Endodermal cell (in vitro differentiated cells): ENCODE measurements at places on chromosomes 12 and 14. TPM values are rescaled to one million over a fixed set of nuclear protein-coding genes. Genes with fewer than 3 reads are reported as not detected.

DNA sequence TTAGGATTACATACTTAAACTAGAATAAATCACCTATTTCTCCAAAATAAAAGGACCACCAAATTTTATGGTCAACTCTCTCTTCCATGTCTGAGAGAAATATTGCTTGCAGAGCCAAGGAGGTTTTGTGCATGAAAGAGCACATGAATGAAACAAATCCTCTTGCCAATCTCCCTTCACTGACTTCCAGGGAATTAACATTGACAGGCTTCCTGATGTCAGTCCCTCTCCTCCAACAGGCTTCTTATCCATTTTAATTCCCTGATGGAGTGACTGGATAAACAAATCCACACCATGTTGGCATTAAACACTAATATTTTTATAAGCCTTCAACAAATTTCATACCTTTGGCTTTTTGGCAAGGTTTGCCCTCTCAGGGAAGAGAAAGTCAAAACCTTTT is 45.3 kb upstream of the CNTN1 start:
- H3K4me3 ChIP-seq, result no peak overlapping the region
- DNase-seq, result no peak
- no peaks in the 10 kb centered on the region for H3K36me3 ChIP-seq

DNA sequence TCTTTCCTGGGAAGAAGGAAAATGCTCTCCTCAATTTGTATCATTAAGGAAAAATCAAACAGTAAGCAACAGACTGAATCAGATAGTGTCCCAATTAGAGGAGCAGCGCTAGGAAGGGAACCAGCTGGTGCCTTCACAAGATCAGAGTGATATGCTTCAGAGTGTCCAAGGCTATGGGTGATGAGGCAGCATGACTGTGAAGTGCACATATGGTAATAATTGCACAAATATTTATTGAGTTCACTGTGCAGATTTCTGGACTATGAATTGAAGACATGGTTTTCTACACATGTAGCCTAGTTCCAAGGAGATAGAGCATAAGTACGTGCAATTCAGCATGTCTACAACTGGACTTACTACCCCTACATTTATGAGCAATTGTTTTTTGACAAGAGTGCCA is 78.8 kb upstream of the EVL start:
- no peak overlapping the region for H3K27ac ChIP-seq
- H3K27me3 ChIP-seq, result no peaks in the 10 kb centered on the region
- no peak for DNase-seq

DNA sequence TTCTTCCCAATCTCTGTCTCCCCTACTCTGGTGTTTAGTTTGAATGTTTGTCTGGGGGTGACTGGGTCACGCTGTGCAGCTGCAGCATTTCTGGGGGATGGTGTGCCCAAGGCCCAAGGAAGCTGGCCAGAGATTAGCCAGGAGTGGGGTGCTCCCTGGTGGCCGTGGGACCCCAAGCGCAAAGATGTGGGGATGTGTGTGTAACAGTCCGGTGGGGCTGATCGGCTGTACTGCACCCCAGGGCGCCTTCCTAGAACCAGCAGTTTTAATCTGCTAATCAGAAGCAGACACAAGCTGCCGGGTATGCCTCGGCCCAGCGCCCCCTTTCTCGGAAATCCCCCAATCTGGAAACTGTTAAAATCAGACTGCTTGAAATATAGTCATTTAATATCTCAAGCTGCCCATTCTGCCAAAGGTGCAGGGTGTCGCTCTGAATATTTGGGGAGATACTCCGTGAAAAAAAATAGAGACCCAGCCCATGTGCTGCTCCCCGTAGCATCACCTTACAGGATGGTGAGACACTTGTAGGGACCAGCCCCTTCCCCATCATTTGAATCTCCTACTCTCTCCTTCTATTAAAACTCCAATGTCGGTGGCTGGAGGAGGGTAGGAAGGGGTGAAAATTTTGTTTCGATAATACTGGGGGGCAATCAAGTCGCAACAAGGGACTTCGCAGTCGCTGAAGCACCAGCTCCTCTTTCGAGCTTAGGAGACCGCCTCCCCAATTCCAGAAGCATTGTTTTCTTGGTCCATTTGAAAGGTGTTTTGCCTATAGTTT is 4.3 kb downstream of the HOXC9 start:
- no peaks in the 10 kb centered on the region for H3K4me1 ChIP-seq
- peaks cover 99% of the 10 kb centered on the region for H3K27me3 ChIP-seq
- no peaks in the 10 kb centered on the region for H3K36me3 ChIP-seq
- H3K27ac ChIP-seq, result no peak overlapping the region
- H3K4me3 ChIP-seq, result no peak overlapping the region
- no peak for DNase-seq

GRCh38 chr12:20268121-20268732 is 100.1 kb upstream of the PDE3A start:
- H3K27me3 ChIP-seq, result no peaks in the 10 kb centered on the region
- H3K4me3 ChIP-seq, result no peak overlapping the region
- no peak overlapping the region for H3K27ac ChIP-seq
- DNase-seq, result no peak

DNA sequence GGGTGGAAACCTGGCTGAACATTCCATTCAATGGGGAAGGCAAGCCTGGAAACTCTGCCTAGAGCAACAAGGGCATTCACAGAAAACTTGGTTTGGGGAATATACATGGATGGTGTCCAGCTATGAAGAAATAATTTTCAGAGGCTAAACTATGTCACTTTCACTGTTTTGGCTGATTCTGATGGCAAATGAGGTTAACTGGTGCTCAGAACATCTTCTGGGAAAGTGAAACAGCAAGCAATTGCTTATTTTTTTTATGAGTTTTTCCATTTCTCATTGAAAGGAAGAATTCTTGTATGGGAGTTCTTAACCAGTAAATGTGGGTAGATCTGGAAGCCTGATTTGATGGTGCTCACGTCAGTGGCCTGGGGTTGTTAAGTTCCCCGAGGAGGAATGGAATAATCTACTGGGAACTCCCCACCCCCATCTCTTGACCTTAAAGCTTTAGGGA is 132.8 kb upstream of the BTG1 start:
- no peak overlapping the region for H3K27ac ChIP-seq
- no peaks in the 10 kb centered on the region for H3K36me3 ChIP-seq
- no peak overlapping the region for H3K4me3 ChIP-seq
- no peak for DNase-seq
- H3K4me1 ChIP-seq, result peaks cover 3% of the 10 kb centered on the region

DNA sequence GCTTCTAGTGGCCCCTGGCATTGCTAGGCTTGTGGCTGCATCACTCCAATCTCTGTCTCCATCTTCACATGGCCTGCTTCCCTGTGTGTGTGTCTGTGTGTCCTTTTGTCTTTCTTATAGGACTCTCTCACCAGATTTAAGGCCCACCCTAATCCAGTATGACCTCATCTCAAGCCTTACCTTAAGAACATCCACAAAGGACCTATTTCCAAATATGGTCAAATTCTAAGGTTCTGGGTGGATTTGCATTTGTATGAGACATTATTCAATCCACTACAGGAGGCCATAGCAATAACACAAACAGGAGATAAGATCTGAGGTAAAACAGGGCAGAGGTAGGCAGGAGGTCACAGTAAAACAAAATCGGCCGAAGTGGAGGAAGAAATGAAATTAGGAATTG is 375.9 kb downstream of the BTG1 start:
- no peaks in the 10 kb centered on the region for H3K4me1 ChIP-seq
- H3K36me3 ChIP-seq, result no peaks in the 10 kb centered on the region
- H3K27ac ChIP-seq, result no peak overlapping the region
- no peak for DNase-seq
- H3K27me3 ChIP-seq, result no peaks in the 10 kb centered on the region

DNA sequence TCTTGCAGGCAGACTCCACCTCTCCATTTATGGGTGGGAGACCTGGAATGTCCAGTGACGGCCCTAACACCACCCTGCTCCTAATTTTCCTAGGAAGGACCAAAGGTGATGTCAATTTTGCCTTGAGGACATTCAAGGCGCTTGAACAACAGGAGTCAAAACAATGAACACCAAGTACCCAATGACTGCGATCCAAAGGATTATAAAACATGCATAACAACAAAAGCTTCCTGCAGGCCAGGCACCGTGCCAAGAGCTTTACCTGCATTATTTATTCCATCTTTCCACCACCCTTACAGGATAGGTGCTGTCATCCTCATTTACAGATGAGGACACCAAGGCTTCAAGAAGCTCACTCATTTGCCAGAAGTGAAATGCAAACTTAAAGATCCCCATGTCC is 15.2 kb upstream of the FOXN3 start:
- H3K27me3 ChIP-seq, result no peaks in the 10 kb centered on the region
- no peak overlapping the region for H3K4me3 ChIP-seq
- H3K27ac ChIP-seq, result no peak overlapping the region
- DNase-seq, result no peak

GRCh38 chr12:116123451-116124258 is 153.8 kb downstream of the MED13L start:
- H3K4me1 ChIP-seq, result peaks cover 13% of the 10 kb centered on the region
- no peaks in the 10 kb centered on the region for H3K36me3 ChIP-seq
- peak; percentile 60 for DNase-seq

GRCh38 chr14:102417001-102417431 is 54.3 kb downstream of the TECPR2 start:
- no peaks in the 10 kb centered on the region for H3K27me3 ChIP-seq
- DNase-seq, result no peak
- H3K36me3 ChIP-seq, result peaks cover 15% of the 10 kb centered on the region
- no peaks in the 10 kb centered on the region for H3K4me1 ChIP-seq
- no peak overlapping the region for H3K4me3 ChIP-seq
- H3K27ac ChIP-seq, result peak overlapping the region; percentile 44

DNA sequence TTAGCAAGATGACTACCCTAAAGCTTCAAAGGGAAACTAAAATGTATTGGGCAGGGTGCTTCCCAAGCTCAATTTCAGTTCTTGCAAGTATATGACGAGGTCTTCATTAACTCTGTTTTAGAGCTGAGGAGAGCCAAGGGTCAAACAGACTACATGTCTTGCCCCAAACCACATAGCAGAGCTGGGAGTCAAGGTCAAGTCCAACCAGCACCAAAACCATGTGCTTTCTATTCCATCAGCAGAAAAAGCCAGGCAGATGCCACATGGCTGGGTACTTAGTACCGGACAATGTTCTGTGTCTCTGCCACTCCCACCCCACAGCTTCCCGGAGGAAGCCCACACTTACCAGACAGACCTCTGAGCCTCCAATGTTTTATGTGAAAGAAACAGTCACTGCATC is 17.6 kb downstream of the NID2 start:
- no peaks in the 10 kb centered on the region for H3K36me3 ChIP-seq
- H3K4me3 ChIP-seq, result no peak overlapping the region
- no peak overlapping the region for H3K27ac ChIP-seq
- no peak for DNase-seq
- peaks cover 7% of the 10 kb centered on the region for H3K4me1 ChIP-seq

DNA sequence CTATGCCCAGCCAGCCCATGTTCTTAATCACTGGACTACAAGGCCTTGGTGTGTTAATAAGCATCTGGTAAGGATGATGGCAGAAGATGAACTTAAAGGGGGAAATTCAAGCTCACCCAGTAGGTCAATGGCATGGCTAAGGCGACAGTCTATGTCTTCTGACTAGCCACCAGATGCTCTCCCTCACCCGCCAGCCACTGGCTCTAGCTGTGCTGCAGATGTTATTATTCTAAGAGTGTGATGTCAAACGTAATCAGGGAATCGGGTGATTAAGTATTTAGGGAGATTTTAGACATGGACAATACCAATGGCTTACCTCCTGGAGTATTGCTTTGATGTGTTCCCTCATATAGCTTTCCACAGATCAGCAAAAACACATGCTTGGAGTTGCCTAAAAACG is 39.2 kb upstream of the MAX start:
- H3K36me3 ChIP-seq, result no peaks in the 10 kb centered on the region
- no peaks in the 10 kb centered on the region for H3K4me1 ChIP-seq
- H3K27ac ChIP-seq, result no peak overlapping the region

GRCh38 chr14:66381755-66382154 is 104.4 kb upstream of the CCDC196 start:
- H3K27ac ChIP-seq, result no peak overlapping the region
- peaks cover 6% of the 10 kb centered on the region for H3K27me3 ChIP-seq
- no peak overlapping the region for H3K4me3 ChIP-seq
- H3K36me3 ChIP-seq, result no peaks in the 10 kb centered on the region
- DNase-seq, result no peak

DNA sequence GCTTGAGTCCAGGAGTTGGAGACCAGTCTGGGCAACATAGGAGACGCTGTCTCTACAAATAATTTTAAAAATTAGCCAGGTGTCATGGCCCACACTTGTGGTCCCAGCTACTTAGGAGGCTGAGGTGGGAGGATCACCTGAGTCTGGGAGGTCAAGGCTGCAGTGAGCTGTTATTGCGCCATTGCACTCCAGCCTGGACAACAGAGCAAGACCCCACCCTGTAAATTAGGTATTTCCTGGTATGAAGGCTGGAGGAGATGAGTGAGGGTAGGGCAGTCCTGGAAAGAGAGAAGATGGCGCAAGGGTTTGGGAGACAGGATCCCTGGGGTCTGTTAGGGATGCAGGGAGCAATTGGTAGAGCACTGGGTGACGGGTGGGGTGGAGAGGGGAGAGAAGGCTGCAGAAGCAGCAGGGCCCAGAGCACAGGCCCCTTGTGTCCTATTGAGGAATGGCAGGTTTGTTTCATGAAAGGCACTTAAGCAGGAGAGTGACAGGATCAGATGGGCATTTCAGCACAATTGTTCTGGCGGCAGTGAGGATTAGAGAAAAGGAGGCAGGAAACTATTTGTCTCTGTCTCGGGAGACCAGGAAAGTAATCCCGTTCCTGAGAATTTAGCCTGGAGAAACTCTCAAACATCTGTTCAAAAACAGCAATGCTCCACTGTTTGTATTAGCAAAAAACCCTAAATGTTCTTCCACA is 47.2 kb upstream of the KTN1 start:
- H3K4me3 ChIP-seq, result no peak overlapping the region
- H3K27ac ChIP-seq, result no peak overlapping the region
- peak; percentile 63 for DNase-seq
- no peaks in the 10 kb centered on the region for H3K4me1 ChIP-seq

Gene ZNF385A
- total RNA-seq, result 8.8 and 10.5 TPM in 2 replicates

Gene DBX2
- not detected in 2 replicates for total RNA-seq

Gene CLEC4D
- 0.72 TPM in 1 of 3 replicates, not detected in the others for total RNA-seq

Gene TRPV4
- total RNA-seq, result 10.0 and 14.0 TPM in 2 replicates

Gene AJUBA
- 51.4 to 123 TPM (median 56.5 TPM) in 3 replicates for total RNA-seq

Gene RPS6KL1
- total RNA-seq, result 2.6 to 5.5 TPM (median 4.4 TPM) in 3 replicates

Gene CD27
- 0.44 TPM in 1 of 2 replicates, not detected in the other for total RNA-seq

Gene RNU7-1
- total RNA-seq, result not detected in 3 replicates

Gene KRT73
- total RNA-seq, result not detected in 3 replicates
